Neural cell (in vitro differentiated cells): ENCODE measurements at places on chromosomes 4 and X. TPM values are rescaled to one million over a fixed set of nuclear protein-coding genes. Genes with fewer than 3 reads are reported as not detected.

The ZNF280C gene
- polyA plus RNA-seq = 9.4 and 9.5 TPM in 2 replicates

The FAM184B gene
- polyA plus RNA-seq = 0.10 TPM in 1 of 2 replicates, not detected in the other

The HERC5 gene
- 0.59 TPM in 1 of 2 replicates, not detected in the other for polyA plus RNA-seq

The TCEAL6 gene
- not detected in 2 replicates for polyA plus RNA-seq

The MXRA5 gene
- polyA plus RNA-seq = 0.28 and 0.32 TPM in 2 replicates

The TRIM2 gene
- polyA plus RNA-seq = 218 and 261 TPM in 2 replicates

The FOXR2 gene
- not detected in 2 replicates for polyA plus RNA-seq

The CHRDL1 gene
- polyA plus RNA-seq = 2.0 and 3.3 TPM in 2 replicates

The FGD1 gene
- 9.8 and 13.6 TPM in 2 replicates for polyA plus RNA-seq

The PDE5A gene
- 8.1 and 12.9 TPM in 2 replicates for polyA plus RNA-seq

The DDIT4L gene
- polyA plus RNA-seq = 0.28 TPM in 1 of 2 replicates, not detected in the other

The SORBS2 gene
- polyA plus RNA-seq = 46.0 and 56.1 TPM in 2 replicates

The SSX2 gene
- not detected in 2 replicates for polyA plus RNA-seq

The TRIML2 gene
- polyA plus RNA-seq = not detected in 2 replicates

The NR3C2 gene
- polyA plus RNA-seq = 0.06 and 0.12 TPM in 2 replicates
